ENCODE measurements at places on chromosomes 6 and 20.

DNA sequence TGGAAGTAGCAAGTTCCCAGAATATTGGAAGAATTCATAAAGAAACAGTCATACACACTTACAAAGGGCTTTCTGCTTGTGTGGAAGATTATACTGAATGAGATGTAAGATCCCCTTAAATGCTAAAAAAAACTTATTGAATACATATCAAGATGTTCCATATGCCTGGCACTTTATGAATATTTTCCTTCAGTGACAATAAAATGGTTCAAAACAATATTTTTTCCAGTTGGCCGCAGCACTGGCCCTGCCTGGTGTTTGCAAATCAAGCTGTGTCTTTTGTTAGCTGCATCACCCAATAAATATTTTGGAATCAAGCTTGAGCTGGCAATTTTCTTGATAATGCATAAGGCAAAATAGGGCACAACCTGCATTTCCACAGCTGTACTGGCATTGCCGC, 51.2 kb downstream of the CFAP61 start:
- no peak for DNase-seq
- H3K36me3 ChIP-seq: no peaks in the 10 kb centered on the region
- no peaks in the 10 kb centered on the region for H3K4me1 ChIP-seq
- H3K4me3 ChIP-seq: no peak overlapping the region

GRCh38 chr6:110856296-110856695, 18.3 kb upstream of the AMD1 start:
- H3K36me3 ChIP-seq: peaks cover 3% of the 10 kb centered on the region
- H3K4me1 ChIP-seq: peaks cover 4% of the 10 kb centered on the region
- no peaks in the 10 kb centered on the region for H3K27me3 ChIP-seq
- H3K4me3 ChIP-seq: no peak overlapping the region

DNA sequence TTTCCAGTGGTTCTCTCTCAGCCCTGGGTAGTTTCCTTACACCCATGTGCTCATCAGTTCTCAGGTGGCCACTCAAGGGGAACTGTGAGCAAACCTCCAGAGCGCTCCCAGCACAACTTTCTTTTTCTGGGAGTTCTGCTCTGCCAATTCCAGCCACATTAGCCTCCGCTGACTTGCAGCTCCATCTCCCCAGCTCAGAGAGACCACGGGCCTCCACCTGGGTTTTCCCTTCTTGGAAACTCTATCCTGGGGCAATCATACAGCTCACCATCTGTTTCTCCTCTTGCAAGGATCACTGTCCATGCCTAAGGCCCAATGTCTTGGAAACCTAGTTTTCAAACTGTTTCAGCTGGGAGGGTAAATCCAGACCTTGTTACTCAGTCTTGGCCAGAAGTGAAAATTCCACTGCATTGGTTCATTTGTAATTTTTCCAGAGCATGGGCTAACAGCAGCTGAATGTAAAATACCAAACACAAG, 129.9 kb downstream of the EYA2 start:
- H3K4me1 ChIP-seq: no peaks in the 10 kb centered on the region
- H3K36me3 ChIP-seq: no peaks in the 10 kb centered on the region
- no peak overlapping the region for H3K4me3 ChIP-seq
- peaks cover 30% of the 10 kb centered on the region for H3K27me3 ChIP-seq
- no peak overlapping the region for H3K27ac ChIP-seq

- no peaks in the 10 kb centered on the region for H3K4me1 ChIP-seq
- no peak overlapping the region for H3K4me3 ChIP-seq
- peaks cover 3% of the 10 kb centered on the region for H3K27me3 ChIP-seq
Observed at GRCh38 chr6:18034798-18035202, 47.4 kb upstream of the KIF13A start.

All from naive B cell (primary cell).